ENCODE measurements at places on chromosomes 3 and 15.

- DNase-seq = no peak
Observed at GRCh38 chr3:160257606-160258005, 32.4 kb downstream of the C3orf80 start.

GRCh38 chr15:50024281-50024680 is 94.8 kb downstream of the ATP8B4 start:
- peak; percentile 35 for DNase-seq

- DNase-seq = peak; percentile 40
Observed at GRCh38 chr15:48177383-48177765, 721 bp downstream of the MYEF2 start.

DNA sequence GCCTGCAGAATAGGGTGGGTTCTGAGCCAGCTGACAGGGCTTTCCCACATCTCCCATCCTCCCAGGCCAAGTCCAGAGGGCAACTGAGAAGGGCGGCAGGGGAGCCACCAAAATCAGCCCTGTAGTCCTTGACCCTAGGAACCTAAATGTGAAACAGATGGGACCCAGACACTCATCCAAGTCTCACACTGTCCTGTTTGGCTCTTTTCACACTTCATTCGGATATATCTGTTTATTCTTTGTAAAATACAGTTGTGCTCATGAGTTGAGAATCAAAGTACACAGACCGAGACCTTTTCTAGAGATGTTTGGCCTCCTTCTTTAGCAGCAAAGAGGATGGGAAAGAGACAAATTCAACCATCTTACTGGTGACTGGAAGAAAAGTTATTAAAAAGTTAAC is 348.4 kb downstream of the MECOM start:
- no peak for DNase-seq

- DNase-seq = peak; percentile 79
Observed at GRCh38 chr3:98577178-98577895, 16.1 kb downstream of the CPOX start.

DNA sequence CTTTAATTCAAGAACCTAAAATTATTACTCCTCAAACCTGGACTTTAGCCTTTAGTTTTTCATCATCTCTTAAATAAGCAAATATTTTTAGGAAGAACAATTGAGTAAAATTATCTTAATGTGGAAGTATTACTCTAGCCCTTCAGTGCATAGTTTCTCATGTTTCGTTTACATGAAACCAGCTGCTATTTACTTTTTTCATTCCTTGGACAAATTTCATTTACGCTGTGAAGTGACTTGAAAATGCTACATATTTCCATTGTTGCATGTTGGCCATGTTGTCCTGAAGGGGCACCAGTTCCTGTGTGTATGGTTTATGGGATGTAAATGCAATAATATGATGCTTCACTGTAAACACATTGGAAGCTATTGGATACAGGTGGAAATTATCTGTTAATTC is 49.9 kb downstream of the SLC25A26 start:
- no peak for DNase-seq

GRCh38 chr15:80565398-80565797 is 129.7 kb upstream of the ABHD17C start:
- no peak for DNase-seq

DNA sequence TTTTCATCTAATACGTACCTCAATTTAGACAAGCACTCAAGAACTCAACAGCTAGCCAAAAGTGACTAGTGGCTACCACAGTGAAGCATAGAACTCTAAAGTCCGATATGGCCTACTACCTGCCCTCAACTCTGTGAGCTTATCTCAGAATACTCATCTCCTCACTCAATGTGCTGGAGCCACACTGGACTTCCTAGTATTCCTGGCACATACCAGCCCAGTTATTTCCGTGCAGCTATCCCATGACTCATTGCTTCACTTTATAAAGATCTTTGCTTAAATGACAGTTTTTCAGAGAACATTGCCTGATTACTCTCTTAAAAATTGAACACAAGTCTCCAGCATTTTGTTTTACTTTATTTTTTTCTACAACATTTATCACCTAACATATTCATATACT is 524.7 kb downstream of the PYDC2 start:
- DNase-seq = no peak

GRCh38 chr3:17678116-17678741 is 64.2 kb downstream of the TBC1D5 start:
- peak; percentile 25 for DNase-seq

GRCh38 chr3:15055019-15055557 is 10.0 kb downstream of the MRPS25 start:
- DNase-seq = no peak

DNA sequence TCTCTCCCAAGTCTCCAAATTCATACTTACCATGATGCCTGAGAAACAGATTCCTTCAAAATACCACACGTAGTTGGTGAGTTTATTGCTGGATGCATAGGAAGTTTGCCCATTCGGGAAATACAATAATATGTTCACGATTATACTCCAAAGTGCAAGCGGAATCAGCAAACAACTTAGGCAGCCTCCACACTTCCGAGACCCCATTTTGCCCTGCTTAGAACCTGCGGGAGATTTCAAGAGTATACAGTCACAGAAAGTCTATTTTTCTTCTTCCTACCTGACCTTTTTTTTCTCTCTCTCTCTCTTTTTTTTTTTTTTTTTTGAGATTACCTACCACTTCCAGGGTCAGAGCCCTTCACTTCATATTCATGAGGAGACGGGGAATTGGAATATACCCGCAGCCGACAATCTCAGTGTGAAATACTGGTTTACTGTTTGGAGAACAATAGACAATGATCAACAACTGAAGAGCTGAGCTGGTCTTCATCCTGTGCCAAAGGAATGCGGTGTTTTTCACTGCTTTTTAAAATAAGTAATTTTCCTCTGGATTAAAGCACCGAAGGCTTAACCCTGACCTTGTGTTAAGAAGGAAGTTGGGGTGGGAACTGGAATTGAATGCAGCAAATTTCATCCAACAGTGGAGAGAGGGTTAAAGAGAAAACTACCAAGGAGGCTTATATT is at the start of gene TM4SF18:
Gene TM4SF18, minus strand, starts transcription at position 461 of the 684 bp plus-strand sequence. Its CDS starts 254 bp downstream, at position 207.
- no peak for DNase-seq

DNA sequence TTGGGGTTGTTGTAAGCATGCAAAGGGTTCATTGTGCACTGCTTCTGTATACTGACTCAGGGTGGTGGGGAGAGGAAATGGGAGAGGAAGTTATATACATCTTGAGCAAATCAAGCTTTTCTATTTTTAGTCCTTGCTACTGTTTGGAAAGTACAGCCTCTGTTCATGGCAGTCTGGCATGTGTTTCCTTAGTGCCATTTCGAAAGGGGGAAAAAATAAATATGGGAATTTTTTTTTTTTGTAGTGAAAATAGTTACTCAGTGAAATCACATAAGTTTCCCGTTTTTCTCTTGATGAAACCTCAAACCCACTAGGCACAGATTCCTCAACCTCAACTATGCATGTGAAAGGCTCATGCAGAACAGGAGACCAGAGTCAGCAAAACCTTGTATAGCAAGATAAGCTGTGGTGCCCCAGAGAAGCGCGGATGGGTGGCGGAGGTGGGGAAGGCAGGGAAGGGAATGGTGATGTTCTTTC is 353.3 kb downstream of the LPP start:
- peak; percentile 75 for DNase-seq

GRCh38 chr15:65862682-65863081 is 6.6 kb upstream of the RAB11A start:
- DNase-seq = peak; percentile 52

DNA sequence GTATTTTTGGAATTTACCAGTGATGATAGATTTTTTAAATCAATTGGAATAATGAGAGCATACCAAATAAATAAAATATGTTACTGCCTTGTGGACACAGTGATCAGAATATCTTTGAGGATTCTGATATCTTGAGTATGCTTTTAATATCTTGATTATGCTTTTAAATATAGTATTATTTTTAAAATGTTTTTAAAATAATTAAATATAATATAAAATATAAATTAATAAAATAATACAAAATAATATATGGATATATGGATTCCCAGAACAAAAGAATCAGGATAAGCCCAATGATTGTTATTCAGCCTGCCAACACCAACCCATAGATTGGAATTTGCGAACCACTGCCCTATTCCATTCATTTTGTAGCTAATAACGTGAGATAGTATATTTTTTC is 91.9 kb upstream of the MLF1 start:
- no peak for DNase-seq

GRCh38 chr3:65660000-65660598 is 378.6 kb downstream of the MAGI1 start:
- no peak for DNase-seq

DNA sequence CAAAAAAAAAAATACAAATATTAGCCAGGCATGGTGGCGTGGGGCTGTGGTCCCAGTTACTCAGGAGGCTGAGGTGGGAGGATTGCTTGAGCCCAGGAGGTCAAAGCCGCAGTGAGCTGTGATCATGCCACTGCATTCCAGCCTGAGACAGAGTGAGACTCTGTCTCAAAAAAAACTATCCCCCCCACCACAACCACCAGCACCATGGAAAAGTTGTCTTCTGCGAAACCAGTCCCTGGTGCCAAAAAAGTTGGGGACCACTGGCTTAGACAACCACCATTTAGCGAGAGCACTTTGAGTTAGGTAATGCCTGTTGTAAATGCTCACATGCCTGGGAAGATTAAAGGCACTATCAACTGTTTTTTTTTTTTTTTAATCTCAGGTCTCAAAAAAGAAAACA is 15.4 kb downstream of the ARHGAP31 start:
- DNase-seq = no peak

GRCh38 chr15:83475551-83475950 is 28.4 kb downstream of the SH3GL3 start:
- DNase-seq = peak; percentile 16

- no peak for DNase-seq
Observed at GRCh38 chr3:187063286-187064121, 75.8 kb downstream of the RPL39L start.

DNA sequence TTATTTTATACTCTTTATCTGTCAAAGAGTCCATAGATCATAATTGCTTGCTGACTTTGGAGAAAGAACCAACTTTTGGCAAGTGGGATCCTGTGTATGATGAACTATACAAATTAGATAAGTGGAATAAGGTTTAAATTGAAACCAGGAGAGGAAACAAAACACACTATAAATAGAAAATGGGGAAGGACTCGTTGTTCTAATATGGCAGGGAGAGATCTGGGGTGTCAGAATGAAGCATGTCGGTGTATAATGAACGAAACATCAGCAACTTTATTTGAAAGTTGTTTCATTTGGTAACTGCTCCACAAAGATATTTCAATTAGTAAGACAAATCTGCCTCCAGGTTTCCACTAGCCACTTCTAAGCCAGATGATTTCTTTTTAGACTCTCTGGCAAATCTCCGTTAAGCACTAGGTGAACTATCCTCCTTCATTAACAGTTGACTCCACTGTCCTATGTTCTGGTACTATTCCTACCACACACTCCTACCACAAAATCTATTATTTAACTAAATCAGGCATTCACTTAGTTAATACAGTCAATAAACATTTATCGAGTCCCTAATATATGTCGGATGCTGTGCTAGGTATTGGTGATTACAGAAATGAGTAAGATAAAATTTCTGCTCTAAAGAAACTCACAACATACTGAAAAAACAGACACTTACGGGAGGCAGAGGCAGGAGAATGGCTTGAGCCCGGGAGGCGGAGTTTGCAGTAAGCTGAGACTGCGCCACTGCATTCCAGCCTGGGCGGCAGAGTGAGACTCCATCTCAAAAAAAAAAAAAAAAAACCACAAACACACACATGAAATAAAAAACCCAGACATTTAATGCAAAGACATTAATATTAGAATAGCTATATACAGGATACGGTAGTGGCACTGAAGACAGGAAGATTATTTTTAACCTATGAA is 20.1 kb downstream of the SLC15A2 start:
- no peak for DNase-seq

- peak; percentile 24 for DNase-seq
Observed at GRCh38 chr3:170383567-170383966, 26.1 kb downstream of the SKIL start.

GRCh38 chr3:71226565-71227269 is 356.8 kb downstream of the FOXP1 start:
- DNase-seq = no peak

GRCh38 chr3:159301961-159302360 is 500.1 kb downstream of the MFSD1 start:
- no peak for DNase-seq

- DNase-seq = peak; percentile 29
Observed at GRCh38 chr3:24160424-24161095, 215.5 kb downstream of the NR1D2 start.

GRCh38 chr3:182802413-182803390 is 9.4 kb downstream of the ATP11B start:
- no peak for DNase-seq

GRCh38 chr15:63040954-63041353 is 1.6 kb upstream of the TPM1 start:
- DNase-seq = no peak

DNA sequence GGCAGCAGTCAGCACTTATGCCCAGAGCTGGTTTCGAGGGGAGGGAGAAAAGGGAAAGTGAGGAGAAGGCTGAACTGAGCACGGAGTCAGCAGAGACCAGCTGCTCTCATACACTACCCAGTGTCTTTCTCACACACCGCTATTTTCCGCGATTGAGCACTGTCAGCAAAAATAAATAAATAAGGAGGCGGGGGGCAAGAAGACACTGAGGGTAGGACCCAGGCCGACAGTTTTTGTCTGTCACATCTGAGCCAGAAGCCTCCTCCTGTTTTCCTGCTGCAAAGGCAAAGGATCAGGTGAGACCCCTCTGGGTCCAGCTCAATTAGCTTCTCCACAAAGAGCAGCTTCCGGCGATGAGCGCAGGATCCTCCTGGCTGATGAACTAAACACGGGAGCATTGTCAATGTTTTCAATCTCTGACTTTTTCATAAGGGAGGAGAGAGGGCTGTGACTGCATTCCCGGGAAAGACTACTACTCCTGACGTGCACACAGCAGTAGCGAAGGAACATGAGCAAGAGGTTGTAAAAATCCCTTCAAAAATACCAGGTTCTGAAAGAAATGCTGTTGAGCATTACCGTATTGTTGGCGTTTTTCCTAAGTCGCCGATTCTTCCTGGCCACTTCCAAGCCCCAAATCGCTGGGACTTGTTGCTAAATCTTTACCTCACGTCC is 1.3 kb downstream of the FRMD5 start:
- peak; percentile 27 for DNase-seq

DNA sequence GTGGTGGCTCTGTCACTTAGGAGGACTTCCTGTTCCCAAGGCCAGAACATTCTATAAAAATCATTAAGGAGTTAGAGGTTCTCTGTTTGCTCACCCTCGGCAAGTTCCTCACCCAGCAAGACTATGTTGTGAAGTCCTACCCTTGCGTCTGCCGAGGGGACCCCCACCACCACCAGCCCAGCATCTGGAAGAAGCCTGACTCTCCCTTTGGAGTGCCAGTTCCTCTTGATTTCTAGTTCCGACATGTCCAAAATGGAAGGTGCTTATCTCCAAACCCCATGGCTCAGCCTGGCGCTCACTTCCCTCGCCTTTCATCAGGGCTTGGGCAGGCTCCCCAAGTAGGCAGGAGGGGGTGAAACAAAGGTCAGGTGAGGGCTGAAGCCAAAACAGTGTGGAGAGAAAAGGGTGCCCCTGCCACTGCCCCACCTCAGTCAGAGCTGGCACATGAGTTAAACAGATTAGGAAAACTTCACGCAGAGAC is 41.0 kb downstream of the BHLHE40 start:
- DNase-seq = no peak
